LHCN-M2 (cell line): ENCODE measurements at places on chromosomes 13 and 19. TPM values are rescaled to one million over a fixed set of nuclear protein-coding genes. Genes with fewer than 3 reads are reported as not detected.

GRCh38 chr13:113902986-113903775 is 39.3 kb upstream of the GAS6 start:
- peak; percentile 51 for DNase-seq

DNA sequence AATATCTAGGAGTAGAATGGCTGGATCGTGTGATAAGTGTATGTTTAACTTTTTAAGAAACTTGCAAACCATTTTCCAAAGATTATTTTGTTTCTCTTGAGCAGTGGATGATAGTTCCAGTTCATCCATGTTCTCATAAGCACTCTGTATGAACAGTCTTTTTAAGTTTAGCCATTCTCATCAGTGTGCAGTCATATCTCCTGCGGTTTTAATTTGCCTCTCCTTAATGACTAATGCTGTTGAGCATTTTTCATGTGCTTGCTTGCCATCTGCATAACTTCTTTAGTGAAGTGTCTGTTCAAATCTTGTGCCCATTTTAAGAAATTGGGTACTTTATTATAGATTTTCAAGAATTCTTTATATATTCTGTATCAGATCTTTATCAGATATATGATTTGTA is 58.6 kb downstream of the WASF3 start:
- DNase-seq, result peak; percentile 85

DNA sequence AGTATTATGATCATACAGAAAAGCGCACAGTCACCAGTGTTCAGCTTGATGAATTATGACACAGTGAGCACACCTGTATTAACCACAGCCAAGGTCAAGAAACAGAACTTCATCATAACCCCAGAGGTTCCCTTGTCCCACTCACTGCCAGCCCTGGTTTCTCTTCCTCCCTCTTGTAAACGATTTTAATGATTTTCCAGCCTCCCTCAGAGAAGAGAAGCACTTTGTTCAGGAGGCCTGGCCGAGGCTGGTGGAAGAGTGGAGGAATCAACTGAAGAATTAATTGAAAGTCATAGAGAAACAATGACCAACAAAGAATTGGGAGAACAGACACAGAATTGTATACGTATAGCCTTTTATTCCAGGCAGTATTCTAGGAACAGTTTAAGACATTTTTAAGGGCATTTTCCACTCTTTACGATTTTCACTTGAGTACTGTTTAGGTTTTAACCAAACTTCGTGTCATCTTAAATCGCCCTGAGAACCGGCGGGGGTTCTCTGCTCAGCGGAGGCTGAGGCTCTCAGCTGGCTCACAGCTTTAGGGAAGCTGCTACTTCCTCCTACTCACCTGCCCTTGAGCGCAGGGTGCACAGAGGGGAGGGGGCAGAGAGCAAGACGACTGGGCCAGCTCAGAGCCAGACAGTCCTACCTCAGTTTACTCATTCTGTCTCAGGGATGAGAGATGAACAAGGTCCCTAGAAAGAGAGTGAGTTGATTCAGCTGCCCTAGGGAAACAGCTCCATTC is 108.6 kb downstream of the AKAP11 start:
- no peak for DNase-seq

- DNase-seq, result no peak
These were observed 501.3 kb downstream of the EFNB2 start for GRCh38 chr13:106034201-106034600.

DNA sequence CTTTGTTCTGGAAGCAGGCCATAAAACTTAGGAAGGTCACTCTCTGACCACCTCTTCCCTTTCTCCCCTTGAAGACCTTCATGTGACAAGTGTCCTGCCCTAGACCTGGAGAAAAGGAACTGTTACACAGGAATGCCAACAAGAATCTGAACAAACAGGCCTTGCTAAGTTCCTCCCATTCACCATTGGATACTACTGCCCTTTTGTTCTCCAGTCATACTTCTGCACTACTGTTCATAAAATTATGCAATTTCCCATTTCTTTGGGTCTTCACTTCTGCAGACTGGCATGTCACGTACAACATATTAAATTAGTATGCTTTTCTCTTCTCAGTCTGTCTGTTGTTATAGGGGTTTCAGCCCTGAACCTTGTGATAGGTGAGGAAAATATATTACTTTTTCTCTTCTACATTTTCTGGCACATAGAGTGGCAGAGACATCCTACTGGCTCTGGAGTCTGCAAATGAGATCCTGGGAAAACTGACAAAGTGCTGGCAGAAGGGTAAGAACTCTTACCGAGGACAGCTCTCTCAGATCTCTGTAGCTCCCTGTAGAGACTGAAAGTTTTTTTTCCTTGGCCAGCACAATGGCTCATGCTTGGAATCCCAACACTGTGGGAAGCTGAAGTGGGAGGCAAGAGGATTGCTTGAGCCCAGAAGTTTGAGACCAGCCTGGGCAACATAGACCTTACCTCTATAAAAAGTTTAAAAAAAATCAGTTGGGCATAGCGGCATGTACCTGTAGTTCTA is 87.6 kb upstream of the SPRY2 start:
- DNase-seq, result no peak

The TECR gene
- total RNA-seq, result 59.6 and 79.7 TPM in 2 replicates

- no peak for DNase-seq
These were observed 316 bp upstream of the ZNF530 start for GRCh38 chr19:57599377-57599760.

- DNase-seq, result no peak
These were observed 145.6 kb upstream of the KLHL1 start for GRCh38 chr13:70253834-70254233.

GRCh38 chr19:17209126-17210036 is 5.8 kb upstream of the USE1 start:
- DNase-seq, result peak; percentile 43

- no peak for DNase-seq
These were observed 135.7 kb downstream of the DIAPH3 start for GRCh38 chr13:60028021-60028420.

DNA sequence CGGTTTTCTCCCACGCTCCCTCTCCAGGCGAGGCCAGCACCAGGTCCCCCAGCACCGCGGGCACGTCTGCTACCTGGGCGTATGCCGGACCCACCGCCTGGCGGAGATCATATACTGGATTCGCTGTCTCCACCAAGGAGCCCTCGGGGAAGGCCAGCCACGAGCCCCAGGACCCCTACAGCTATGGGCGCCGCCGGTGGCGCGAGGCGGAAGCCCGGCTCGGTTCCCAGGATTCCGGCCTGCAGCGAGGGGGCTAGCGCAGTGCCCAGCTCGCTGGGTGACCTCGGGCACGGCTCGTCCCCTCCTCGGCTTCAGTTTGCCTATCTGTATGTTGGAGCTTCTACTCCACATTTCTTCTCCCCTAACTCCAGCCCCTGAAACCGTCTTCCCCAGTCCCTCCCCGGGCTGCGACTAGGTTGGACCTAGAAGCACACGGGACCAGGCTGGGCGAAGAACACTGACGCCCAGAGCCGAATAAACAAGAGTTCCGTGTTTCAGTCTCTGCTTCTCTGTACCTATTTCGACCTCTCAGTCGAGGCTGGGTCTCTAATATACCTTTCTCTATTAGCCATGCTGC is 749 bp upstream of the CPT1C start:
- no peak for DNase-seq

DNA sequence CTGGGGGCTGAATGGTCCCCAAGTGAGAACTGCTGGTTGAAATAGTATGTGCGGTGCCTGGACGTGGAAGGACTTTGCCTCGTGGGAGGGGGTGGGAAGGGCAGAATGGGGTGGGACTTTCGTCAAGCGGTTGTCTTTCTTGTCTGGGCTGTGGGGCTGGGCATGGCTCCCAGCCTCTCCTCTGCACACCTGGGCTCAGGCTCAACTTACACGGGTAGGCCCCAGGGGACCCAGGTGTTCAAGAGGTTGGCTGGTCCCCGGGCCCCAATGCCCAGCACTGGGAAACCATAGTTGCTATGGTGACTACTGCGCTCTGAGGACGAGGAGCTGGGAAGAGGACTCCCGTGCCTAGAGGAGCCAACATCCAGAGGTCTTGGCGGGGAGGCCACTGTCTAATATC is 7.3 kb downstream of the NWD1 start:
- no peak for DNase-seq

GRCh38 chr13:23516190-23516589 is 54.0 kb upstream of the TNFRSF19 start:
- no peak for DNase-seq

DNA sequence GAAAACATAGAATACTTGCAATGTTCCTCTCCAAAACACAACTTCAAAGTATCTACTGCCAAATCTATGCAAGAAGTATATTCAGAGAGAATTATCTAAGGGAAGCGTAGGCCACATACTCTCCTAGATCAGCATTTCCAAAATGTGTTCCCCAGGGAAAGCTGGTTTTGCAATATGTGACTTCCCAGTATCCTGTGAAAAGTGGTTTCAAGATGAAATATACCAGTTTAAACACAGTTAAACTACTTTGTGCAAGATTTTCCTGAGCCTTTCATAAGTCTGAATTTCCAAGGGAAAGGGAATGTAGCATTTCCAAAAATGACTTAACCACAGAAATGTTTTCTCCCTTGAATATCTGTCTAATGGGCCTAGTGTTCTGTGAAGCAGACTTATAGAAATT is 7.6 kb downstream of the STARD13 start:
- DNase-seq, result no peak

DNA sequence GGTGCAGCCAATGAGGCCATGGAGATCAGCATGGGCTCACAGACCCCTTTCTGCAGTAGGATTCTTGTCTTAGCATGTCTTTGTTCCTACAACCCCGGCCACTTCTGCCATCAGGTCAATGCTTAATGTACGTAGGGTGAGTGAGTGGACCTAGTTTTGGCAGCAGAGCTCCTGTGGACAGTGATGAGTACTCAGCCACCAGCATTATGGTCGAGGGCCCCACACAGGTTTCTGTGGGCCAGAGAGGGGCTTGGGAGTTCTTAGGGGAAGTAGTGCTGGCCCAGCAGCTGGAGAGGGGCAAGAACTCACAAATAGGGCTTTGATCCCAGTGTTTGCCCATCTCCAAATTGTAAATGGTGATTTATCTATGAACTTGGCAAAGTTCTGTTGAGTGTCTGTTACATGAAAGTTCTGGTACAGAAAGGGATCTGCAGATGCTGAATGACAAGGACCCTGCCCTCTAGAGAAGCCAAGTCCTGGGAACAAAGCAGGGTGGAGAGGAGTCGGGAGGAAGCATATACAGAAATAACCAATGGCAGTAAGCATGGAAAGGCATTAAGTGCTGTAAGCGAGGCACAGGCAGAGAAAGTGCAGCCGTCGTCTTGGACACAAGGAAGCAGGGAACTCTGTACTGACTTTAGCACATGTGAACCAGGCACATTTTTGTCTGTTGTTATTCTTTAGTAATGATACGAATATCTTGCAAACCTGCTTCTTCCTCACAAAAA is 185.1 kb downstream of the MTUS2 start:
- no peak for DNase-seq

GRCh38 chr13:41409611-41410010 is 47.7 kb upstream of the RGCC start:
- no peak for DNase-seq

DNA sequence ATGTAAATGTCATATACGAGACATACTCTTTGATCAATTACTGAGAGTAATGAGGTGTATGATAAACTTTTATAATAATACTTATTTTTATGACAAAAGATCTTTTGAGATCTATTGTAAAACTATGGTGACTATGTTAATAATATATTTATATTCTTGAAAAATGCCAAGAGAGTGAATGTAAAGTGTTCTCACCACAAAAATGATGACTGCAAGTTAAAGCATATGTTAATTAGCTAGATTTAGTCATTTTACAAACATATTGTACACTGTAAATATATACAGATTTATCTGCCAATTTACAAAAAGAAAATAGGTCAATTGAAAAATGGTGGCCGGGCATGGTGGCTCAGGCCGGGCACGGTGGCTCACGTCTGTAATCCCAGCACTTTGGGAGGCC is 81.0 kb downstream of the GPC6 start:
- no peak for DNase-seq

- no peak for DNase-seq
These were observed 4.2 kb downstream of the BLOC1S3 start for GRCh38 chr19:45182758-45183157.

DNA sequence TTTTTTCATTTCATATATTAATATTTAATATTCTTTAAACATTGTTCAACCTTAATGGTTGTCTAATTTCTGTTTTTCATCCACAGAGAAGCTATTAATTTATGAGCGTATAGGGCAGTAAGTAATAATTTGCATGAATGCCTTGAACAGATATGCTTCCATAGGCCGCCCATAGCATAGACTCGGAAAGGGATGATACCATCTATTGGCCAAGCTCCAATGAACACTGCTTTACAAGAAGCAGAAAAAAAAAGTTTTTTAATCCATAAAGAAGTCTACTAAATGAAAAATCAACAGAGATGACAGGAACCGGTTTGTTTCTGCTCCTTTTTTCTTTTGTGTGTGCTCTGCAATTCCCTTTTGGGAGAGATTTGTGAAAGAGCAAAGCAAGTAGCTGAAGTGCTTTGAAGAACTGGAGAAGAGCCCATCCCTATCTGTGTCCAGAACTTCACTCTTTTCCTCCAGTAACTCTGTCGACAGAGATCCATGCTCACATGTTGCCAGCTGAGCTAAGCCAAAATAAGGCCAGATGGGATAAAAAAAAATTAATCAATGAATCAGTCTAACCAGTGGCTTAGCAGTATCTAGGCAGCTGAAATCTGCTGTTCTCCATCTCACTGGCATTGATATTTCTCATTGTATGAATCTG is 215.9 kb upstream of the SOX21 start:
- no peak for DNase-seq

DNA sequence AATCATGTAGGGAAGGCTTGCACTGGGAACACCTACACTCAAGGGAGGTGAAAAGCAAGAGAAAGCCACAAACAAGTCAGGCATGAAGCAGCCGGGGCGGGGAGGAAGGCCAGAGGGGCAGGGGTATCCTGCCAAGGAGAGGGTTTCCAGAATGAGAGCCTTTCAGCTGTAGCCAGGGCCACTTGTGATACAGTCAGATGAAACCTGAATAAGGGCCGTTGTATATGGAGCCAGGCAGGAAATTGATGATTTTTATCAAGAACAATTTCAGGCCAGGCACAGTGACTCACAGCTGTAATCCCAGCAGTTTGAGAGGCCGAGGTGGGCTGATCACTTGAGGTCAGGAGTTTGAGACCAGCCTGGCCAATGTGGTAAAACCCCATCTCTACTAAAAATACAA is 4.4 kb downstream of the TRPM4 start:
- DNase-seq, result no peak

The MIA gene
- not detected in 2 replicates for total RNA-seq

DNA sequence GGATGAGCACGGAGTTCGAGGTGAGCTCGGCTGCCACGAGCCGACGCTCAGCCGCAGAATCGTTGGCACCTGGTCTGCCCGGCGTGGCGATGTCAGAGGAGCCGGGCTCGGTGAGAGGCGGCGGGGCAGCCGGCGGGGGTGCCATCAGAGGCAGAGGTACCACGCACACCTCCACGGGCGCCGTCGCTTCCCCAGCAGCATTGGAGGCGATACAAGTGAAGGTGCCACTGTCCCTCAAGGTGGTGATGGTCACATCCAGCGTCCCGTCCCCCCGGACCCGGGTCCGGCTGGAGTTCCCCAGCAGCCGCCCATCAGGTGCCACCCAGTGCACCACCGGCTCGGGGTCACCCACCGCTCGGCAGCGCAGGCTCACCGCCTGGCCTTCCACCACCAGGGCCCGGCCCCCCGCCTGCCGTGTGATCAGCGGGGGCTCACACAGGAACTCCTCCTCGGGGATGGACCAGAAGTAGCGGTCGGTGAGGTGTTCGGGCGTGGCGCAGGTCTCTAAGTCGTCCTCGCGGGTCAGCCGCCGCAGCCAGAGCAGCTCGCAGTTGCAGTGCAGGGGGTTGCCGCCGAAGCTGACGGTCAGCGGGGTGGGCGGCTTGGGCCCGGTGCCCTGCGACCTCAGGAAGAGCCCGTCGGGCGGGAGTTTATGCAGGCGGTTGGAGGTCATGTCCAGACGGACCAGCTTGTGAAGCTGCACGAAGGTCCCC is 6.5 kb downstream of the LRFN1 start:
- DNase-seq, result no peak

- no peak for DNase-seq
These were observed 7.0 kb upstream of the PPP6R1 start for GRCh38 chr19:55265723-55266386.

The TICAM1 gene
- total RNA-seq, result 2.9 and 3.5 TPM in 2 replicates
